ENCODE measurements at places on chromosomes 2 and 18.

GRCh38 chr2:107728586-107728985, 98.1 kb upstream of the RGPD4 start:
- no peak for DNase-seq

DNA sequence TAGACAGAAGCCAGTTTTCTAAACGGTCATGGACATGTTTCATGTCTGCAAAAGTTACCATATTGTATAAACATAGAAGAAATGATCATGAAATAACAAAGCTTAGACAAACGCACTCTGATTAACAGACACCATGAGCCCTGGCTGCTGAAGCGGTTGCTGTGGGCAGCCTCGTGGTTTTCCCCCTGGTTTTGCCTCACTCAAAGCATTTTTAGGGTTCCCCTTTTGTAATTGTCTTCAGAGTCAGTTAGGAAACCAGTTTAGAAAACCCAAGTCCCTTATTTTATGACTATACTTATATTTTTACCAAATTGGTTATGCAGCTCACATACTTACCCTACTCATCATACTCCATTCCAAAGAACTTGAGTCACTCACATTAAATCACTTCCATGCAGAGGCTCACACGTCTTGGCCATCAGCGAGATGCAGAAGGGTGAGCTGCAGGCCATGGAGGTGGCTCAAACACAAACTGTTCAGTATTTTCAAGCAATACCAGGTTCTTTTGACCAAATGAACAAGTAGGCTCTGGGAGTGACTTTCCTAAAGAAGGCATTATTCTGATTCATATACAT, 105.6 kb upstream of the SALL3 start:
- no peak for DNase-seq

GRCh38 chr2:134375935-134376334, 122.1 kb downstream of the MGAT5 start:
- DNase-seq: no peak

GRCh38 chr2:54634564-54635511, 88.6 kb upstream of the EML6 start:
- DNase-seq: peak; percentile 60

DNA sequence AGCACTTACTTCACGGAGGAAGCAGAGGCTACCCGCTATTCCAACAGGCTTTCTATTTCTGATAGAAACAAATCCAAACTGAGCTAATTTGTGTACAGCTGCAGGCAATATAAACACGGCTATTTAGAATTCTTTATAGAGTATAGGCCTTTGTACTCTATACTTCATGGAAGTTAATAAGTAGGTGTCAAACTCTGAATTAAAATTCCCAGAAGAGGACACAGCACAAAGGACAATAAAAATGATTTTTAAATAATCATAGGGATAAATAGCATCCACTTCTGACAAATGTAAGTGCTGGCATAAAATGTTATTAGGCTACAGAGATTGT, 261.5 kb downstream of the AFF3 start:
- DNase-seq: no peak

GRCh38 chr2:195636890-195637289, 20.1 kb upstream of the SLC39A10 start:
- DNase-seq: no peak

GRCh38 chr2:5749347-5749746, 57.2 kb downstream of the SOX11 start:
- DNase-seq: peak; percentile 11

DNA sequence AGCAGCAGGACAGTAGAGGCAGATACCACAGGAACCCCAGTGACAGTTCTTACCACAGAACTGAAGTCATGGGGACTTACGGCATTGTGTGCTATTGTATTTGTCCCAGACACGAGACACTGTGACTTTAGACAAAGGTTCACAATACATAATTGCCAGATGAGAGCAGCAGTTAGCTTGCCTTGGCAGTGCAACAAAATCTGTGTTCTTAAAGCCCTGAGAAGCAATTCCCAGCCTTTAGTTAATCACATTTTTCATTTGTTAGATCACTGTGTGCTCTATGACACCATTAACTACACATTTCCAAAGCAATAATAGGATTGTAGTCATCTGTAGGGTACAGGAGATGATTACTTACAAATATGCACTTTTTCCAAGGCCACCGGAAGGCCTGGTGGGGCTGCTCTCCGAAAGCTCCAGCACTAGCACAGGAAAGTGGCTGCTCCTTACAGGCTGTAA, 97.5 kb upstream of the LDLRAD4 start:
- DNase-seq: no peak

DNA sequence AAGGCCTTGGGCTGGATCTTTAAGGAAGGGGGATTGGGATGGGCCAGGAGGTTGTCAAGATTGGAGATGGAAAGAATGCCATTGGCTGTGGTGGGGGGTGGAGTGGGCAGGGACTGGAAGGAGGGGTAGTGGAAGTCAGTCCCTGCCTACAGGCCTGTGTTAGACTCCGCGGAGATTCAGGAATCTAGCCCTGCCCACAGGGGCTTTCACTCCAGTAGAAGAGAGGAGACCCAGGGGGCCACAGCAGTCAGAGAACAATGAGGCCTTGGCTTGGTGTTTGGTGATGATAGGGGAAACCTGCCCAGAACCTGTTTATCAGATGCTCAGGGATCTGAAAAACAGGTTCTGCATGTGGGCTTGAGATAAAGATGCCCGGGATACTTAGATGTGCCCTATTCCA, 6.1 kb downstream of the STEAP3 start:
- DNase-seq: no peak

DNA sequence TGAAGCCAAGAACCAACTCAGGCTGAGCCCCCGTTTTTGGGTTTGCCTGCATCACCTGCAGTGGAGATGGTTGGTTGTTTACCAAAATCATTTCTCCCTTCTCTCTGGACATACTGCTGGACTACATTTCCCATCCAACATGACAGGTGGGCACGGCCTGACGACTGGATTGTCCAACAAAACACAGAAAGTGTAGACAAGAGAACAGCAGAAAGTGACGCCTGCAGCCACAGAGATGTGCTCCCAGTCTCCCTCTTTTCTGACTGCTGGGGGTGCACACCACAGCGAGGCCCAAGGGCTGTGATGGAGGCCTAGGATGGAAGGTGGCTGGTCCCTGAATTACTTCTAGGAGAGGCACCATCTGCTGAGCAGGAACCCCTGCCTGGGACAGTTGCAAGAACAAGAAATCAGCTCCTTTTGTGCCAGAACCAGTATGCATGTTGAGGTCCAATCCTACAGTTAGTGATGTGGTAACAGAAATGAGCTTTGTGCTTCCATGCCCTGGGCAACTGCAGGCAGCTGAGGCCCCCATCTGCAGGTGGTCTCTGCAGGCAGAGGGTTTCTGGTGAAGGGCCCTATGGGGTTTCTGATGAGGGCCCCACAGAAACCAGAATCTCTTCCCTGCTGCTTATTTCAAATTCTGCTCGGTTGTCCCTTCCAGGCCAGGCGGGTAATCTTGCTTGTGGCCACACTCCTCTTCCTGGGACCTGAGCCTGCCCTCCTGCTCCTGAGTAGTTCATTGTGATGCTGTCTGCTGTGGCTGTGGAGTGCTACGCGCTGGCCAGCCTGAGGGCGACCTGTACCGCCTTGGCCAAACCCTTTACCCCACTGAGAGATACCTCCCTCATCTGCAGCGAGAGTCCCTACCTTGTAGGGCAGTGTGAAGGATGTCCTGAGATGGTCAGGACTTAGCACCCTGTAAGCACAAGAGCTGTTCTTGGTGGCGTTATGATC, 168.3 kb downstream of the ASB1 start:
- DNase-seq: no peak

- peak; percentile 20 for DNase-seq
Measured at GRCh38 chr2:59677158-59677557, 876.3 kb downstream of the BCL11A start.

- DNase-seq: no peak
Measured at GRCh38 chr2:199955007-199955338, 318 bp downstream of the TYW5 start.

- no peak for DNase-seq
Measured at GRCh38 chr2:102432386-102432785, 9.4 kb downstream of the IL18RAP start.

GRCh38 chr2:163253621-163254285, 415.2 kb upstream of the KCNH7 start:
- DNase-seq: no peak

- DNase-seq: no peak
Measured at GRCh38 chr2:126850940-126851339, 47.8 kb upstream of the TEX51 start.

DNA sequence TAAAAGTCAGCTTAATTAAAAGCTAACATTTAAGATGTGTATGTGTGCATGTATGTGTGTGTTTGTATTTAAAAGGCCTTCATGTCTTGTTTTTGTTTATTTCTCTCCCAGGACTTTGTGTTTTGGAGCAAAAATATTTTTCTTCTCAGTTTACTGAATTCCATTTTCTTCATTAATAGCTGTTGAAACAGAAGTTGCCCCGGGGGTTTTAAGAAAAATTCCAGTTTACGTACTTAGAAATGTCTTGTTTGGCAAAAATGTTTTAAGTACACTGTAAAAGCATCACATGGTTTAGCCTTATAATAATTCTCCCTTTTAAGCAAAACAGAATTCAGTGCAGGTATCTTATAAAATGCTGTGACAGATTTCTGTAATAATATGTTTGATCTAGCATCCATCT, 1233.0 kb upstream of the NRXN1 start:
- DNase-seq: no peak

DNA sequence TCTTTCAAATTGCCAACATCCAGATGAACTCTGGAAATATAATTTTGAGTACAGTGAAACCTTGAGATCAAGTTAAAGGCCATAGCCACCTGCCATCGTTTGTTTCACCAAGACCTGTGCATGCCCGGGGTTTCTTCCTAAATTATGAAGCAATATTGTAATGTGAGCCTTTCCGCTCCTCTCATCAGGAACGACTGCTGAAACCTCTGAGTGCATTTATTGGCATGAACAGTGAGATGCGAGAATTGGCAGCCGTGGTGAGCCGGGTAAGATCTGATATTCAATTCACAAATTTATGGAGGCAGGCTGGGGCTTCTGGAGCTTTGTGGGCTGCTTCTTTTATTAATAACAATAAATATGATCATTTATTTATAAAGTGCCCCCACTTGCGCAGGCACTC, 27.7 kb upstream of the ELOA2 start:
- DNase-seq: no peak

DNA sequence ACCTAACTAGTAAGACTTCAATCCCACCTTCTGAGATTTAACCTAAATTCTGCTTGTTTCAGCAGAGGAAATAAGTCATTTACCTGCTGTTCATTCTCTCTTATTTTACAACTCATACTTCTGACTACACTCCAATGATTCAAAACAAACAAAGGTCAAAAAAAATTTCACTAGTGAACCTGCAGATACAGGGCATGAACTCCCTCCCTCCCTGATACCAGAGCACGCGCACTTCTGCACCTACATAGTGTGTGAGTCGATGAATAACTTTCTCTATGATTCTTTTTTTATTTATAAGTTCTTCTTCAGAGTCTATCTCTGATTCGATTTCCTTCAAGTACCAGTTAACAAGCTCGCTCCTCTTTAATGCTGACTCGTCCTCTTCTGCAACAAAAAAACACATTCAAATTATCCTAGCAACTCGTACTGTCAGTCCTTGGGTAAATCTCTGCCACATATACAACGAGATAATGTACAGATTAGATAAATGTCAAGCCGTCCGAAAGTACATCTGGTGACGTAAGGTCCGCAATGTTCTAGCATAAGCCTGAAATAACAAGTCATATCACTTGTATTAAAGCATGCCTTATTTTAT, 7.4 kb upstream of the LCT start:
- DNase-seq: no peak

Measured in RPMI8226 (cell line).